ENCODE measurements at places on chromosomes 4 and X. TPM values are rescaled to one million over a fixed set of nuclear protein-coding genes. Genes with fewer than 3 reads are reported as not detected.

USP17L19 gene
- not detected for total RNA-seq

NPY5R gene
- total RNA-seq, result 7.4 TPM

CHST7 gene
- 7.3 TPM for total RNA-seq

GALNTL6 gene
- not detected for total RNA-seq

RAPGEF2 gene
- total RNA-seq, result 25.6 TPM

DNA sequence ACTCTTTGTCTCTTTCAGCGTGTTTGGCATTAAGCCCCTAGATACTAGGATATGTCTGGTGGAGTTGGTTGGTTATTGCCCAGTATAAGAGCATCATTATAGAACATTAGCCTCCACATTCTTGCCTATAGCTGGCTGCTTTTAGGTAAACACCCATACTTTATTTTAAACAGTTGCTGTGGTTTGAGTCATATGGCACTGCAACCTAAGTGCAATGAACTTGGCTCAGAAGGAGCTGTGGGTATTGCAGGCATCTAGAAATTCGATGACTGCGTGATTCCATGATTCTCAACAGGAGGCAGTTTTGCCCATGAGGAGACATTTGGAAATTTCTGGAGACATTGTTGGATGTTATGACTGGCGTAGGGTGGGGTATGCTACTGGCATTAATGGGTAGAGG is 49.5 kb downstream of the DCLK2 start:
- DNase-seq, result no peak

DNA sequence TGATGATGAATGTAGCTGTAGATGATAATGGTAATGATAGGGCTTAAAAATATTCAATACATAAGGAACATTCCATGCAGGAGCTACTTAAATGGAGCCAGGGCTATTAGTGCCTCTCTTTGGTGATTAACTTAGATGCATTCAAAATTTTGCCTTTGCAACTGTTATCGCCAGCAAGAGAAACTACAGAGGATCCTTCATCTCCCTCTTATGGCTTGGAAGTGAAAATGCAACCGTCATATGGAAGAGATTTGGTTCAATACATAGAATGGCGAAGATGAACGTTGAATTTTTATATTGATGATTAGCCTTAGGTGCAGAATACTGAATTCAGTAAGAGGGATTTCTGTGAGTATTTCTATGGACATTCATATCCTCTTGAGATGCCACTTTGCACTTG is 134.5 kb upstream of the NLGN4X start:
- DNase-seq, result no peak

DNA sequence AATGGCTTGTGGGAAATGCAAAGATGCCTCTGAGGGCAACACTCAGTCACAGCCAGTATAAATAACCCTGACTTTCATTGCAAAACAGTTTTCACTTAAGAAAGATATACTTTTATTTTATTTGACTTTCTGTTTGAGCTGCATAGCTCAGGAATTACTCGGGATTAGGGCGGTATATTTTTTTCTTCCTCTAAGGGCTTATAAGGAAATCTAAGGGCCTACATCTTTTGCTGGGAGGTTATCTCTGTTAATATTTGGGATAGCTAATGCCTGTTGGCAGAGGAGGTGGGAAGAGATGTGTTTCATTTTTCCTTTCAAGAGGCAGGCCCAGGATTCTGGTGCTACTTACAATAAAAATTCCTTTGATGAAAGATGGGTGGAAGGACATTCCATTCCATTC is 28.8 kb upstream of the EGFL6 start:
- DNase-seq, result no peak

DNA sequence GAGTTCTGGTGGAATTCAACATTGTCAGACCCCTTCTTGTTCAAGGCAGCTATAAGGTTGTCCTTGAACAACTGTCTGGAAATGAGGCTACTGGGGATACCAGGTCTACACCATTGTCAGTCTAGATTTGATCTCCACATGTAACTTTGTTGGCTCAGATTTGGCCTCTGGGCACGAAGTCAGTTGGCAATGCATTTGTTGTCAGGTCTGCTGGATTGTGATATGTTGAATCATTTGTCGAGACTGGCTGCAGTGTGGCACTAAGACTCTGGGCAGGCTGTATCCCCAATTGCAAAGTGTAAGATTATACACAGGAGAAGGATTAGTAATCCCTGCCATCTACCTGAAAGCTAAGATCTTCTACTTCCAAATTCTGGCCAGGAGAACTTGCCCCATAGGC is 26.5 kb downstream of the ZNF81 start:
- DNase-seq, result no peak

GRCh38 chr4:7708981-7709380 is 230.7 kb downstream of the AFAP1 start:
- no peak for DNase-seq

DNA sequence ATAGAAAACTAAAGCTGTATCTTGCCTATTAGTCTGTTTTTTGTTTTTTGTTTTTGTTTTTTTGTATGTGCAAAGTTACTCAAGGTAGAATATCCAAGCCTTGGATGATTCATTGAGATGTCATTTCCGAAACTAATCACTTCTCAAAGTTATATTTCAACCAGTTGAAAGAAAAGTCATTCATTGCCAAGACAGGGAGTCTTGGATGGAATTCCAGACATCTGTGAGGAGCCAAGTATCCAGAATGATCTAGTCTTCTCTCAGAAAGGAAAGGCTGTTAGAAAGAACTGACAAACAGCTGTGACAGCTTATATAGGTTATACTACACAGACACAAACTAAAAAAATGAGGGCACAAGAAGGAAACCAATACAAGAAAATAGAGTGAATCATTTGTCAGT is 141.1 kb upstream of the NDST3 start:
- DNase-seq, result no peak

DNA sequence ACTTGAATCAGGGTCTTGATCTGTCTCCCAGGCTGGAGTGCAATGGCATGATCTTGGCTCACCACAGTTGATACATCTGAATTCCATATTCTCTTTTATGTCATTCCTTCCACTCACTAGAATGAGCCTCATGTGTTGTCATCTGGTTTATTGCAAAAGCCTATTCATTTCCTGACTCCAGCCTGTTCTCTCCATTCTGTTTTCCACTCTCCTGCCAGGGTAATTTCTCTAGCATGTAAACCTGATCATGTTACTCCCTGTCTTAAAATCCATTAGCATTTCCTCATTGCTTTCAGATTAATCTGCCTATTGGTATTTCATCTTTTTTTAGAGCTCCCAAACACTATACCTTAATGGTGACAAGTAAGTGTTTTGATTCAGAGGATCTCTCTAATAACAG is 4.3 kb upstream of the DDX60L start:
- no peak for DNase-seq

- peak; percentile 83 for DNase-seq
These were observed at the start of gene MID1 for GRCh38 chrX:10620121-10620699. Gene MID1 (minus strand): TSS chrX:10620585. CDS start chrX:10567547, 53,038 bp downstream.

Measured in posterior vena cava (tissue), 2 donors.